Uterus (tissue), 4 donors: ENCODE measurements at places on chromosomes 5 and 9. TPM values are rescaled to one million over a fixed set of nuclear protein-coding genes. Genes with fewer than 3 reads are reported as not detected.

Gene FST
- 10.0 TPM for total RNA-seq

Gene GLIPR2
- 65.7 TPM for total RNA-seq

Gene GARNL3
- total RNA-seq = 9.7 TPM

Gene GCNT1
- 2.3 TPM for total RNA-seq

Gene SLC45A2
- 0.58 TPM for total RNA-seq

Gene FOXD4
- total RNA-seq = not detected

Gene PLEKHG4B
- total RNA-seq = not detected

Gene PCDHB16
- 3.8 TPM for total RNA-seq

Gene MLANA
- not detected for total RNA-seq

Gene GRK6
- 29.8 TPM for total RNA-seq

Gene RASGRF2
- 3.3 TPM for total RNA-seq

Gene SGTB
- total RNA-seq = 4.1 TPM

DNA sequence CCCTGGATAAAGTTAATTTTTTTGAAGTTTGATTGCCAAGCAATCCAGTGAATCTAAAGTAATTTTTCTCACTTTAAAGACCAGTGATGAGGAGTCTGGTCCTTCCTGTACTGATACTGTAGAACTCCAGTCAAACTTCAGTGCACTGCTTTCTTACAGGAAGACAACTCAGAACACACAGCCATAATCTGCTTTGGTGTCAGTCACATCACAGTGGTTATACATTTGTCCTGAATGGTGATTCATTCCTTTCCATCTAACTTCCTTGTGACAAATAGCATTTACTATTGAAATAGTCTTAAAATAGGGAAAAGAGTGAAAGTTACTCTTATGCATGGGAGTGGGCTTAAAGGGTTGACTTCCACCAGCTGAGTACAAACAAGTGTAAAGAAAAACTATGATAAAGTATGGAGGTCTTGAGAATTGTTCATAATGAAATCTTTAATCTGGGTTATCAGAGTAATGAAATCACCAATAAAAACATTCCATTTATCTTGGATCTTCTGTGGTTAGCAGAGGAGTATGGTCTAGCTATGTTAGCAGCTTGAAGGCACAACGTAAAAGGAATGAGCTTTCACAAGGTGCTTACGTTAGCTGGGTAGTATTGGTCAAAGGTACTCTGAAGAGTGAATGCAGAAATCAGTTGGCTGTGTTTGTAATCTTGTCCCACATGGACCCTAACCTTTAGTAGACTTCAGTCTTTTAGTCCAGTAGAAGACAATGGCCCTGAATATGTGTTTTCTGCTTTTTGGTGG is 41.5 kb downstream of the DCP2 start:
- H3K4me1 ChIP-seq = no peaks in the 10 kb centered on the region
- no peaks in the 10 kb centered on the region for H3K27me3 ChIP-seq
- no peak overlapping the region for H3K27ac ChIP-seq
- no peak for DNase-seq

- no peaks in the 10 kb centered on the region for H3K36me3 ChIP-seq
- no peak overlapping the region for H3K27ac ChIP-seq
- no peak overlapping the region for H3K4me3 ChIP-seq
These were observed 14.8 kb downstream of the SLC25A46 start for GRCh38 chr5:110753600-110753999.

DNA sequence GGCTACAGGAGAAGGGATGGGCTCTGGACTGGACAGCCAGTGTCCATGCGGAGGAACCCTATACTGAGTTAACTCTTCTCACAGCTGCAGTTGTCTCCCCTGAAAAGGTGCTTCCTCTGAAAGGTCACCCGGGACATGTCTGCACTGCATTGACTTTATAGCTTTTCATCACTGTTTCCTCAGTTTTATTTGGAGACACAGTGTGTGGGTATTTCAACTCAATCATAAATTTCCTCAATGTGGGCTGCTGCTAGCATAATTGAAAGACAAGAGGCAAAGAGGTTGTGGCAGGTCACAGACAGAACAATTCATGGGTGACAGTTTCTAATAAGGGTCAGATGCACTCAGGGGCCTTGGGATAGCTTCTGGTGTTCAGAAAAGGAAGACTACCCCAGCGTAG is 336.8 kb downstream of the KDM4C start:
- no peak overlapping the region for H3K27ac ChIP-seq
- H3K4me1 ChIP-seq = no peaks in the 10 kb centered on the region
- no peaks in the 10 kb centered on the region for H3K27me3 ChIP-seq

GRCh38 chr5:68381909-68382308 is 166.4 kb downstream of the PIK3R1 start:
- no peaks in the 10 kb centered on the region for H3K36me3 ChIP-seq
- H3K4me1 ChIP-seq = peaks cover 6% of the 10 kb centered on the region
- no peak for DNase-seq
- no peaks in the 10 kb centered on the region for H3K27me3 ChIP-seq

GRCh38 chr5:110865400-110866094 is 126.7 kb downstream of the SLC25A46 start:
- no peak overlapping the region for H3K27ac ChIP-seq
- no peak for DNase-seq
- H3K4me1 ChIP-seq = no peaks in the 10 kb centered on the region
- H3K27me3 ChIP-seq = no peaks in the 10 kb centered on the region

DNA sequence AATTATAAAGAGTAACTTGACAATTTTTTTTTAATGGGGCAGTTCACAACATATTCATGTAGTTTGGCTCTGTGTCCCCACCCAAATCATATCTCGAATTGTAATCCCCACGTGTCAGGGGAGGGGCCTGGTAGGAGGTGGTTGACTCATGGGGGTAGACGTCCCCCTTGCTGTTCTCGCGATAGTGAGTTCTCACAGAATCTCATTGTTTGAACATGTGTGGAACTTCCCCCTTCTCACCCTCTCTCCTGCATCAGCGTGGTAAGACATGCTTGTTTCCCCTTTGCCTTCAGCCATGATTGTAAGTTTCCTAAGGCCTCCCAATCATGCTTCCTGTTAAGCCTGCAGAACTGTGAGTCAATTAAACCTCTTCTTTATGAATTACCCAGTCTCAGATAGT is 40.7 kb downstream of the FBXW11 start:
- no peaks in the 10 kb centered on the region for H3K27me3 ChIP-seq
- H3K36me3 ChIP-seq = no peaks in the 10 kb centered on the region
- no peak for DNase-seq
- H3K4me1 ChIP-seq = no peaks in the 10 kb centered on the region
- H3K4me3 ChIP-seq = no peak overlapping the region

DNA sequence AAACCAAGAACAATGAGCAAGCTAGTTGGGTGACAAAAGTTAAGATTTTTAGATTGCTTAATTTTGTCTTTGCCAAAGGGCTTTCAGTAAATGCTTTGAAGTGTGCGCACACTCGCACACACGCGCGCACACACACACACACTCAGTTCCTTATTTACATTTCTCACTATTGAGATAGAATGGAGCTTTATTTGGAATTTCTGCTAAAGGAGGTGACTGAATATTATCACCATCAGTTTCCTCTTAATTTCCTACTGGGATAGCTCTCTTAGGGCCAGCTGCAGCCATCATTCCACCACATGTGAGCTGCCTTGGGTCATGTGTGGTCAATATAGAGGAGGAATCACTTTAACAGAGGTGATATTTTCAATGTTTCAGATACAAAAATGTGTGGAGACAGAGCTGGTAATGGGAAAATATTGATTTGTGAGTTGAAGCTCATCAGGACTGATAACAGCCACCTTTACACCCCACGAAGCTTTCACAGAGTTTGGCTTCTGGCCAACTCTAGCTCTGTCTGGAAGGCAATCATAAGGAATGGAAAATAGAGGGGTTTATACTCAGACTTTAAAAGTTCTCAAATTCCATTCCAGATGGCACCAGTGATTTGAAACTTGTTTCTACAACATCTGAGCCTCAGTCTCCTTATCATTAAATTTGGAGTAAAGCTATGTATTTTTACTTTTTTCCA is 99.9 kb downstream of the MACIR start:
- no peak overlapping the region for H3K27ac ChIP-seq
- DNase-seq = no peak
- H3K27me3 ChIP-seq = no peaks in the 10 kb centered on the region
- no peaks in the 10 kb centered on the region for H3K4me1 ChIP-seq

DNA sequence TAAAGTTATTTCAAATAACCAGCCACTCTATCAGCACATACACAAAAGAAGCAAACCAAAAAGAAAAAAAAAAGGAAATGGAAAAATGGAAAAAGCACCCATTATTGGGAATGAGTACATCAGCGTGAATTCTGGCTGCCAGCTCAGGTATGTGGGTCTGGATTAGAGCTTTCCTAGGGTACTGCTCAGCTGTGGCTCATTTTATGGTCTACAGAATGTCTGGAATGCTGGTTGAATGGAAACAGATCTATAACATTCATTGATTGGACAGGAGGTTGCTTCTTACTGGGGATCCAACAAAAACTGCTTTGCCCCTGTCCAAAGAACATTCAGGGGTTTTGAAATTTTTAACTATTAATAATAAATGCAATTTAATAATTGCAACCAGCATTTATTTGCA is 3.9 kb upstream of the CAST start:
- no peaks in the 10 kb centered on the region for H3K27me3 ChIP-seq
- no peak overlapping the region for H3K4me3 ChIP-seq
- H3K4me1 ChIP-seq = no peaks in the 10 kb centered on the region

DNA sequence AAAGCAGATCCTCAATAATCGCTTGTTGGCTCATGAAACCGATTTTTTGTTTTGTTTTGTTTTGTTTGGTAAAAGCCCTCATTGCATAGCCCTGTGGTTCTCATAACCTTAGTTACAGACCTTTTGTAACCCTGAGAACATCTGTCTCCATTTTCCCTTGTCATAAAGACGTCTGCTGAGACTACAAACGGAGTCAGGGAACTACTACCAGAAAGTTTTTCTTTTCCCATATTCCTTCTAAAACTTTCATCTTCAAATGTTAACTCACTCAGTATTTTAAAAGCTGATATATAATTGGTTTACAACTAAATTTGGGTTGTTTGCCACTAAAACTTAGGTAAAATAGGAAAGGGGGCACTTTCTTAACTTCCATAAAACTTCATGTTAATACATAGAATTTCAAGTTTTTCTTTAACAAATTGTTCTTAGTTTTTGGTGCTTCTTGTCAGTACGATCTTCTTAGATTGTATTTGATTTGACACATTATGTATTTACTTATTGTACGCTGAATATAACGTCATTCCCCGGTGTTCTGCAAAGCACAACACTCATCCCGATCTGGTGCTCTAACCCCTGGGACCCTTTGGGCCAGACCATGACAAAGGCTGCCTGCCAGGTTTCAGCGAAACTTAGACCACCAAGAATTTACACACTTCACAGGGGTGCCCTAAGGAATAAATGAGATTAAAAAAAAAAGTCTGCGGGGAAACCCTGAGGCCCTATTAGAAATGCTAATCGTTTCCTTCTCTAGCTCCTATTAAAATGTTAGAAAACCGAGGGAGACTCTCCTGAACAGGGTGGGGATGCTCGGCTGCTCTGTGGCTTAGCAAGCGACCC is 1.1 kb upstream of the ANP32B start:
- no peak for DNase-seq
- H3K27ac ChIP-seq = peak overlapping the region; percentile 89
- no peaks in the 10 kb centered on the region for H3K27me3 ChIP-seq

DNA sequence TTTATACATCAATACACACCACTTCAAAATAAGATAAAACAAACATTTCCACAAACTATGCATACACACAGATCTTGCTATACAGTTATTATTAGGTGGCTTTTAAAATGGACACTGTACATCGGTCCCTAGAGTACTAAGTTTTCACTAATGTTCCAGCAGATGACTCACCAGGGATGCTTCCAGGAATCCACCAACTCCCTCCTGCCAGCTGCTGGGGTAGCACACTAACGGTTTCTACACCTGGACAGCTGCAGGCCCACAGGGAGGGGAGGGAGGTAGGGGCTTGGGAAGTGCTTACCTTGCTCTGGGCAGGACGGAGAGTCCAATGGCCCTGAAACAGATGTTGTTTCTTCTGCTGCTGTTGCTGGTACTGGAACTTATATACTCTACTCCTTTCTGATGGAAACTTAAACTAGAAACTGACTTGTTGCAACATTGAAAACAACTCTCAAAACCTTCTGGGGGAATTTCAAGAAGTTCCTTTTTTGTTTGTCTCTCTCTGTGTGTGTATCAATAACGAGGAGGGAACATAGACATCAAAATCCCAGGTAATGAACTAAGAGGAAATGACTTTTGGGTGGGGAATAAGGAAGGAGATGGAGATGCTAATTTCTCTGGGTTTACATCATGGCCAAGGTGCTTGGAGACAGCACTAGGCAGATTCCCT is at the start of gene IL12B:
TSS of gene IL12B (minus strand) at position 357 of the 670 bp plus-strand sequence. CDS start 3,705 bp downstream, outside the sequence.
- H3K27ac ChIP-seq = no peak within 1 kb of the TSS
- no peak for DNase-seq
- no peaks in the 10 kb centered on the region for H3K27me3 ChIP-seq
- no peak within 1 kb of the TSS for H3K4me3 ChIP-seq
- H3K4me1 ChIP-seq = no peaks in the 10 kb centered on the region
- H3K36me3 ChIP-seq = no peaks in the 10 kb centered on the region

DNA sequence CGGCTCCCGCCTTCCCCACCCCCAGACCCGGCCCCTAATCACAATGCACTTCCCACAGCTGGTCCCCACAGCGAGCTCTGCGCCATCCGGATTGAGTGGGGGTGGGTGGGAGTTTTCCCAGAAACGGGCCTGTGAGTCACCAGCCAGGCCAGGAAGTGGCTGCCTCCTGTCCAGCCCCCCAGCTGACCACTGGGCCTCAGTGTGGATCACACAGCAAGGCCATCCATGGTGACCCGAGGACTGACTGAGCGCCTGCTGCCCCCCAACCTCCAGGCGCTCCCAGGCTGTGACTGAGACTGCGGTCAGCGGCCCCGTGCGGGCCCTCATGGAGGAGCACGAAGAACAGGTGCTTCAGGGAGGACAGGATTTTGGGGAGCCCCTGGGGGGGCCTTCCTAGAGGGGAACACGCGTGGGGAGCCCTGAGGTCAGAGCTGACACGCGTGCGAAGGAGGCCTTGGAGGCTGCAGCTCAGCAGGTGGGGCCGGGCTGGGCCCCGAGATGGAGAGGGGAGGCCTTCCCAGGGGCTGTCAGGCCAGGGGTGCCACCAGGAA is 48.3 kb upstream of the EGFL7 start:
- H3K4me3 ChIP-seq = no peak overlapping the region
- no peaks in the 10 kb centered on the region for H3K4me1 ChIP-seq
- peak overlapping the region; percentile 9 for H3K27ac ChIP-seq
- no peaks in the 10 kb centered on the region for H3K36me3 ChIP-seq

GRCh38 chr5:171315386-171315891 is 6.4 kb downstream of the TLX3 start:
- peaks cover 11% of the 10 kb centered on the region for H3K27me3 ChIP-seq
- no peak overlapping the region for H3K4me3 ChIP-seq
- no peaks in the 10 kb centered on the region for H3K36me3 ChIP-seq
- no peak for DNase-seq
- no peak overlapping the region for H3K27ac ChIP-seq
- peaks cover 36% of the 10 kb centered on the region for H3K4me1 ChIP-seq

- no peaks in the 10 kb centered on the region for H3K4me1 ChIP-seq
- H3K27me3 ChIP-seq = no peaks in the 10 kb centered on the region
- no peak overlapping the region for H3K4me3 ChIP-seq
- no peaks in the 10 kb centered on the region for H3K36me3 ChIP-seq
- H3K27ac ChIP-seq = no peak overlapping the region
These were observed 31.1 kb downstream of the DYNC2I2 start for GRCh38 chr9:128625391-128626146.

- H3K4me3 ChIP-seq = no peak overlapping the region
- H3K4me1 ChIP-seq = no peaks in the 10 kb centered on the region
- DNase-seq = no peak
- no peaks in the 10 kb centered on the region for H3K27me3 ChIP-seq
- no peak overlapping the region for H3K27ac ChIP-seq
- no peaks in the 10 kb centered on the region for H3K36me3 ChIP-seq
These were observed 411.8 kb upstream of the CDH6 start for GRCh38 chr5:30781643-30782042.
